ENCODE measurements at places on chromosomes 3 and 15.

DNA sequence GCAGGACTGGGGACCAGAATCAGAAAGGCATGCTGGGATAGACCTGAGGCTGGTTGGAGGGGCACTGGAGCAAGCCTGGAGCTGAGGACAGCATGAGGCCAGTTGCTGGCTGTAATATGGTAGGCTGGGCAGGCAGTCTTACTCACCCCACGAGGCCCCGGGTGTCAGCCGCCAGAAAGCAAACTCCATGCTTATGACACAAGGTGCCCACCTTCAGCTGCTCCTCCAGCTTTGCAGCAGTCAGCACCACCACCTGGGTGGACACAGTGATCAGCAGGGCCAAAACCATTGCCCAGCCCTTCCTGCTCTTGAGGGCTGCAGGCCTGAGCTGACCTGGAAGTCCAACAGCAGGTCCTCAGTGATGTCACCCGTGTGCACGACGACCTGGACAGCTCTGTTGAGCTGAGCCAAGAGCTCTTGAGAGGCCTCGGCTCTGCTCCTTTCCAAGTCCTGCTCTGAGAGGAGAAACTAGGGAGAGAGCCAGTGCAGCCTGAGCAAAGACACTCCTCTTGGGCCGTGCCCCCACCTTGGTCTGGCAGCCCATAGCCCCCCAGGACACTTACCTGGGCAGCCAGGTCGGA lies 747 bp downstream of the UBA7 start:
- no peak for DNase-seq

- DNase-seq, result no peak
Measured at GRCh38 chr3:100517276-100517675, 24.9 kb downstream of the TMEM45A start.

DNA sequence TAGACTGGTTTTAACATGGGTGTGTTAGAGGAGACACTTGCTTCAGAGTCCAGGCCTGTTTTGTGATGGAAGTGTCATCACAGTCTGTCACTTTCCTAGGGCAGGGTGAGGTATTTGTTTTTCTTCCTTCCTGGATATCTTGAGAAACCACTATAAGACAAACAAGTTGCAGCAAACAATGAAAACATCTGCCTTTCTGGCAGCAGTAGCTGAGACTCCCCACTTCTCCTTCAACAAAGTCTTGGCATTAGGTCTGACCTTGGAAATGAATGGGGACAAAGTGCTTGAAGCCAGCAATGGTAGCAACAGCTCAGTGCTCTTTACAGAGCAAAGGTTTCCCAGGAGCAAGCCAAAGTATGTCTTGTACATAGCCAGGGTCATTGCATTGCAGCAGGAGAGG lies 64.6 kb downstream of the CD200 start:
- no peak for DNase-seq

GRCh38 chr15:59555696-59556095 lies 55.9 kb upstream of the GCNT3 start:
- no peak for DNase-seq

DNA sequence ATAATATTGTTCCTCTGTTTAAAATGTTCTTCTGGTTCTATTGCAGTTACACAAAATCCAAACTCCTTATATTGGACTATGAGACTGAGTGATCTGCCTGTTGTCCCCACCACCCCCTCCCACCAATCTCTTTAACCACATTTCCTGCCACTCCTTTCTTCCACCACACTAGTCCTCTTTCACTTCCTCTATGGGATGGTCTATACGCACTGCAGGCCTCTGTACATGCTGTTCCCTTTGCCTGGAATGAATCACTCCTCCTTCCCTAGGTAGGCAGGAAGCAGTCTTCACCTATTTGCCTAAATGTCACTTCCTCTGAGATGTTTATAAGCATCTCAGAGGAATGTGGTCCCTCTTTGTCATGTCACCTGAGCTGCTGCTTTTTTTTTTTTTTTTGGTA lies 4.0 kb downstream of the MAP2K1 start:
- peak; percentile 57 for DNase-seq

DNA sequence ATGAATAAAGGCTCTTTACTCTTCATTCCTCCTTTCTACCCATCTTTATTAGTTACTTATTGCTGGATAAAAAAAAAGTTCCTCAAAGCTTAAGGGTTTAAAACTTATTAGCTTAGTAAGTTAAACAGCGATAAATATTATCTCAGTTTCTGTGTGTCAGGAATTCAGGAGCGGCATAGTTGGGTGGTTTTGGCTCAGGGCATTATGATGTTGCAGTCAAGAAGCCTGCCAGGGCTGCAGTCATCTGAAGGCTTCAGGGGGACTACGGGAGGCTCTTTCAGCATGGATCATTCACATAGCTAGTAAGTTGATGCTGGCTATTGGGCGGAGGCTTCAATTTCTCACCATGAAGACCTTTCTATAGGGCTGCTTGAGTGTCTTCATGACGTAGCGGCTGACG lies 1.9 kb upstream of the DLG1 start:
- DNase-seq, result no peak

DNA sequence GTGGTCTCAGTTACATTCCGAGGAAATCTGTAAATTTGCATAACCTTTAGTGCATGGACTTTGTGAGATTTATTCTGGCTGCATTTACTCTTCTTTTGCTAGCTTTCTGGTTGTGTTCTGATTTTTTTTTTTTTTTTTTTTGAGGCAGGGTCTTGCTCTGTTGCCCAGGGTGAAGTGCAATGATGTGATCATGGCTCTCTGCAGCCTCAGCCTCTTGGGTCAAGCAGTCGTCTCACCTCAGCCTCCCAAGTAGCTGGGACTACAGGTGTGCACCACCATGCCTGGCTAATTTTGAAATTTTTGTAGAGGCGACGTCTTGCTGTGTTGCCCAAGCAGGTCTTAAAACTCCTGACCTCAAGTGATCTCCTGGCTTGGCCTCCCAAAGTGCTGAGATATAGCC lies 12.6 kb downstream of the RAB5A start:
- DNase-seq, result no peak

- DNase-seq, result no peak
Measured at GRCh38 chr15:31571676-31572075, 245.0 kb downstream of the KLF13 start.

DNA sequence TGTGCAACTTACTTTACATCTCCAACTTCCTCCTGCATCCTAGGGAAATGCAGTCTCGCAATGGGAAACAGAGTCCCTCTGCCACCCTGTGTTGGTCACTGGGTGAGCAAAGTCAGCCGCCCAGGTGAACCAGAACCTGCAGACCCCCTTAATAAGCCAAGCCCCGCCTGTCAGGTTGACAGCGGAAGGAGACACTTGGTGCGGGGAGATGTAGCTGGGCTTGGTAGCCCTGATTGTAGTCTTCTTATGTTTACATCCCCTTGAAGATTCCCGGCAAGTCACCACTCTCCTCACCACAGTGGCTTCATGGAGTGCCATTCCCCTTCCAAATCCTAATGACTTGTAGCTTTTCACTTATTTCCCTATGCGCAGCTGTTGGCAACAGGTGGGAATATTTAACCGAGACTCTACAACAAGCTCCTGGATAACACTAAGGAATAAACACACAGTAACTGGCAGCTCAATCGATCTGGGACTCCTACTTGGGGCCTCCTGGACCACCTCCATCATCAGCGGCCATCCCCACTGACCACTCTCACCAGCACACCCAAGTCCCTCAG lies 17.7 kb upstream of the CLSTN2 start:
- no peak for DNase-seq

GRCh38 chr3:8307545-8308110 lies 194.0 kb upstream of the LMCD1 start:
- DNase-seq, result no peak

DNA sequence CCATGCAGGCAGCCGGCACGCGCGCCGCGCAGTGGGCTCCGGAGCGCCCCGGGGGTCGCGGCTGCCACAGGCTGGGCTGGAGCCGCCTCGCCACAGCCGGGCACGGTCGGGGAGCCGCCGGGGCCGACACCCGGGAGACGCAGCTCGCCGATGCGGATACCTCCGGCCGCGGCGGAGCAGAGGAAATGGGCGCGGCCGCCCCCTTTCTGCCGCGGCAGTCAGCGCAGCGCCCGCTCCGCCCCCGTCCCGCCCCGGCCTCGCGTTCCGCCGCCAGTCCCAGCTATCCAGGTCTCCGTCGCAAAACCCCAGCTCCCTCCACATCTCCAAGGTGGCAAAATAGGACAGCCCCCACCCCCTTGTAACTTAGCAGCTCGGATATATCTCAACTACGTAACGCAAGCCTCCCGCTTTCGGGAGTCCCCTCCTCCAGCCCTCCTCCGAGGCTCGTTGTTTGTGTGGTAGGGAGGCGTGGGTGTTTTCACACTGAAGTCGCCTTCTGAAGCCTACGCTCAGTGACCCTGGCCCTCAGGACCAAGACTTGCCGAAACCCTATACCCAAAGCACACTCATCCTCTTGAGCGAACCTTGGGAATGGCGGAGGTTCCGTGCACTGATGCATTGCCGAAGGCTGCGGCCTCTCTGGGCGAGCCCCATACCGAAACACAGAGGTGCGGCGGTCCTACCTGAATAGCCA lies at the start of gene SH3BP5:
SH3BP5 (minus strand) TSS at position 182 of the 694 bp plus-strand sequence; CDS start at position 4, 178 bp downstream.
- peak; percentile 53 for DNase-seq

- no peak for DNase-seq
Measured at GRCh38 chr3:41249318-41249717, 50.0 kb downstream of the CTNNB1 start.

Data from CD4-positive, alpha-beta T cell treated with Interleukin-4 for 4 hours (primary cell).